Stimulated activated CD4-positive, alpha-beta T cell treated with anti-CD3 and anti-CD28 coated beads, TNF-alpha, amount 100 ng/mL, for 48 hours (primary cell): ENCODE measurements at places on chromosomes 2 and 18.
A peak's percentile ranks its signal among the peaks of the same experiment; 100 is the strongest.

DNA sequence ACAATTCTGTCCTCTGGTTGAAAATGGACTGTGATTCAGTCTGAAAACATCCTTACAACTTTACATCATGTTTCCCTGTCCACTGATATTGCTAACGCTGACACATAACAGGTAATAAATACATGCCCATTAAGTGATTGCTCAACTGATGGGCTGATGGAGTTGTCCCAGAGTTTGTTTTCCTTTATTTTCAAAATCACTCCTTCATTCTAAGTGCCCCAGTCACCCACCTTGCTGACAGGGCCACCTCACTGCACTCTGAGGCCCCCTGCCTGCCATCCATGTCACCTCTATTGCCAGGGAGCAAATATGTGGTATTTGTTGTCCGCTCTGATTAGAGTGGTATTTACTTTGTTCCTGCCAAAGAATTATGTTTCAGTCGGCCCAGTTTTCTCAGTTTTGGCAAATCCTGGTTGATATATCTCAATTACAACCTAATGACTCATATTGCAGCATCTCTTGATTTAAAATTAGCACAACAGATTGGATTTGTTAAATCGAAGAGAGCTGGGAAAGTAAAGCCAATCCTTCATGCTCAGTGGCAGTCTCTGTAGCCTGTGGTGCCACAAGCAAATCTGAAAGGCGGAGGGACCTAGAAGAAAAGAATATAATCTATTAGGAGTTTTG is 105.1 kb downstream of the RDH14 start:
- no peak for DNase-seq

DNA sequence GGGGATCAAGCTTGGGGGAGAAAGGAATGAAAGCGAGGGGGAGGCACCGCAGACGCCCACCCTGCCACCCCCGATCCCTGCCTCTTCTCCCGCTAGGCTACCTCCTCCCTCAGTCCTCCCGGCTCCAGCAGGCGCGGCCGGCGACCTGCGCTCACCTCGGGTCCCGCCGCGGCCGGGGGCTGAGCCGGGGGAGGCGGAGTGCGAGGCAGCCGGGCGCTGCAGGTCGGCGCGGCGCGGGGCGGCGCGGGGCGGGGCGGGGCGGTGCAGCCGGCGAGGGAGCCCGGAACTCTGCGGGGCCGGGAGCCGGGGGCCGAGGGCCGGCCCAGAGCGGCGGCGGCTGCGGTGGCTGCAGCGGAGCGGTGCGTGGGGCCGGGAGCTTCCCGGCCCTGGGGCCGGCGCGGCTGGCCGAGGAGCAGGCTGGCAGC is 477 bp downstream of the ACVR1 start:
- no peak for DNase-seq

DNA sequence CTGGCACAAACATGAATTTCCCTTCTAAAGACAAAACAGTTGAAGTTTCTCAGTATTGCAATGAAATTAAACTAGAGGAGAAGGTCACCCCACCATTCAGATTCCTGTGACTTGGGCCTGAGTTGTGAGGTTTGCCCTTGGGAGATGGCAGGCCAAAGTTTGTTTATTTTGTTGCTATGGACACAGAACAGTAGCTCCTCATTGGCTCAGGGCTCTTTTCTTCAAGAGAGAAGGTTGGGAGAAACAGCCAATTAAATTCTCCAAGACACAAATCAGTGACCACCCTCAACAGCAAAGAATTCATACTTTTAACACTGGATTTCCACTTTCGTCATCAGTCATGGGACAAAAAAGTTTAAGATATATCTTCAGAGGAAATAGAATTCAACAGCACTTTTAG is at the start of gene FLACC1:
Gene FLACC1 (minus strand): TSS at position 125 of the 400 bp plus-strand sequence. CDS start 5,941 bp downstream, outside the sequence.
- no peak for DNase-seq

DNA sequence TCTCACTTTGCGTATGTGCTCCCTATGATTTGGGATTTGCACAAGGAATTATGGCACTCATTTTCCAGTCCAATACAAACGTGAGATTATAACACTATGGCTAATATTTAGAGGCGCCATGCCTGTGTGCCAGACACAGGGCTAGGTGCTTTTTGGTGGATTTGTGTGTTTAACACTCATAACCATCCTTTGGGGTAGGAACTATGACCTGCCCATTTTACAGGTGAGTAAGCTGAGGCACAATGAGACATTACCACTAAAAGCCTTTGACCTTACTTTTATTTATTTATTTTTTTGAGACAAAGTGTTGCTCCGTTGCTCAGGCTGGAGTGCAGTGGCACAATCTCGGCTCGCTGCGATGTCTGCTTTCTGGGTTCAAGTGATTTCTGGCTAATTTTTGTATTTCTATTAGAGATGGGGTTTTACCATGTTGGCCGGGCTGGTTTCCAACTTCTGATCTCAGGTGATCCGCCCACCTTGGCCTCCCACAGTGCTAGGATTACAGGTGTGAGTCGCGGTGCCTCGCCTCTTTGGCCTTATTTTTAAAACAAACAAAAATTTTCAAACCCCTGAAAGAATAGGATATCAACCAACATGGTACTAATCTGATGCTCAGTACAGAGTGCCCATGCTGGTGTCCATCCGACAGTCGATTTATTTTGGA is 26.6 kb upstream of the GLI2 start:
- no peak for DNase-seq

DNA sequence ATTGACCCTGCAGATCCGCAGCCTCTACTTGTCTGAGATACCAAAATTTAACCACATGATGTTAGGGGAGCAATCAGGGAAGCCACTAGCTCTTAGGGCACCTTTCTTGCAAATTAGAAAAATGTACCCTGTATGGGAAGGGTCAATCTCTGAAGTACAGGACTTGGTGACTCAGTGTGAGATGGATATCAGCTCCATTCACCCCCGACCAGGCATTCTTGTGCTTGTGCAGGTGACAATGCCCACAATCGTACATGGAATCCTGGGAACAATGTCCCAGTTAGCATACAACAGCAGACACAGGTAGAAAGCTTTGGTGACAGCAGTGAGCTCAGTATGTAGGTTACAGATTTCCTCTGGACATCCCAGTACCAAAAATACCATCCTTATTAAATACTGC is 137.7 kb upstream of the ITGB6 start:
- no peak for DNase-seq

DNA sequence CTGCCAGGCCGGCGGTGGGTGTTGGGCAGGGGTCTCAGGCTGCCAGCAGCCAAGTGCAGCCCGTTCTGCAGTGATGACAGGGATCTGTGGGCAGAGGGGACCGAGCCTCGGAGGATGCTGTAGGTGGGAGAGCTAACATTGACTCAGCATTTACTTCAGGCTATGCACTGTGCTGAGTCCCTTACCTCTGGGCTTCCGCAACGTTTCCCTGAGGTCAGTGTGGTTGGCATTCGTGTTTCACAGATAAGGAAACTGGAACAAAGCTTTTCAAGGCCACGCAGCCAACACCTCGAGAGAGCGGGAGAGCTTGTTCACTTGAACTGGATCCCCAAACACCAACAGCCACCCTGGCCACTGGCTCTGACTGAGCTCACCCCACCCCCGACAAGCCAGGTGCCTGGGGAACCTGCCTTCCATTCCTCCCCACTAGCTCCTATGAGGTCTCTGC is 839 bp upstream of the GPR148 start:
- DNase-seq = peak; percentile 7

- no peak for DNase-seq
These were observed 32.3 kb upstream of the PMAIP1 start for GRCh38 chr18:59867337-59868104.

DNA sequence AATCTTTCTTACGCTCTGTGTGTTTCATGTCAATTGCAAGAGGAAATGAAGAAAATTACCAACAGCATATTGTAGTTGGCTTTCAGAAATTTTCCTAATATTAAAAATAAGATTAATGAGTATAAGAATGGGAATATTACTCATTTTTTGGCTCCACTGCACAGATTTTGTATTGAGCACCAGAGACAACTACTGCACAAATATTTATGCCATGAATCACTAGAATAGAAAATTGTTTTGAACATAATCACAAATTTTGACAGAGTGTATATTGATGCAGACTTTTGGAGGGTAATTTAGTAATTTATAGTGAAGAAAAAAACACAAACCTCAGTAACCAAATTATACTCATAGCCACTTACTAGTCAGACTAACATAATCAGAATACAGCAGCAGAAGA is 118.3 kb downstream of the DOK6 start:
- no peak for DNase-seq

DNA sequence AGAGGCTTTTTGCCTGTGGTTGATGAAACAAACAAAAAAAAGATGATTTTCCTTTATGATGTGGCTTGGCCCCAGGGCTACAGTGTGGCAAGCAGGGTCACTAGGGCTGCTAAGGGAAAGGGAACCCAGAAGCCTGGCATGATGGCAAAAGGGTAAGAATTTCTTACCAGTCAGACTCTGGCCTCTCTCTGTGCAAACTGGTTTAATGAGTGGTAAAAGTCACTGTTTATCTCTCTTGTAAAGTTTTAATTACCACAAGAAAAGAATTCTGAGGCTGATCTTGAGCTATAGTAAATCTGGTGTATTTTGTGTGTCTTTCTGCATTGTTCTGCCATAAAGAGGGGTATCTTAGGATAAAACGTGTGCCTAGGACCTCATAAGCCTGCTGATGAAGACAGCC is 275.4 kb downstream of the STK39 start:
- DNase-seq = no peak

DNA sequence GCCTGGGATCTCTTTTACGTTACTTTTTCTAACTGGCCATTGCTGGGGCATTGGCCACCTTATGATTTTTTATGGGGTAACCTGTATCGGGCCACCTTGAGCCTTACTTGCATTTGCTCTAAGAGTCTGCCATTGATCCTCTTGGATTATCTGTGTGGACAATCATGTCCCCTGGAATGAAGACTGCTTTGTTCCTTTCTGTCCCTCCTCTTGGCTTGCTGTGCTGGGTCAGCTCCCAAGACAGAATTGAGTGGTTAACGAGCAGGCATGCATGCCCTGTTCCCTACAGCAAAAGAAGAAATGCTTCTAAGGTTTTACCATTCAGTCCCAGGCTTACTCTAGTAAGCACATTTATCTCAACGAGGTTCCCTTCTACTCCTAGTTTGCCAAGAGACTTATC is 46.3 kb downstream of the MAL start:
- no peak for DNase-seq

DNA sequence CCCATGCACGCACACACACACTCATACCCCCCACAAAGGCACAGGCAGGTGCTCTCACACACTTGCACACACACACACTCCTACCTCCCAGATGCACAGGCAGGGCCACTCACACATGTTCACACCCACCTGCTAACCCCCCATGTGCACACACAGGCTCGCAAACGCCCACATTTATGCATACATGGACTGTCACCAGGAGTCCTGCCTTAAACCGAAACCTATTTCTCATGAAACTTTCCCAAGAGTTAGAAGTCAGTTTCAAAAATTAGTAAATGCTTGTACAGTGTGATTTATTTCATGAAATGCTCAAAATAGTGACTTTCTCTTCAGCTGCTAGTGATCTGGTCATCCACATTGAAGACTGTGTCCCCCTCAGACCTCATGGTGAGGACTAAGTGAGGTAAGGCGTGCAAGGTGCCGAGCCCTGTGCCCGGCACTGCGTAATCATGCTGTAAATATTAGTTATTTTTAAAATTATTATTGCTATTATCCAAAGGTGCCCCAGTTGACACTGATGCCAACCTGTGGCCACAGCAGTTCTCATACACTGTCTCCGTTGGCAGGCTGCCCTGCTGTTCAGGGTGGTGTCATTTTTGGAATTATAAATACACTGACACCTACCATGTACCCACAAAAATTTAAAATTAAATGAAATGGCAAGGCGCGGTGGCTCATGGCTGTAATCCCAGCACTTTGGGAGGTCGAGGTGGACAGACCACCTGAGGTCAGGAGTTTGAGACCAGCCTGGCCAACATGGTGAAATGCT is 12.4 kb downstream of the CNNM4 start:
- DNase-seq = no peak

DNA sequence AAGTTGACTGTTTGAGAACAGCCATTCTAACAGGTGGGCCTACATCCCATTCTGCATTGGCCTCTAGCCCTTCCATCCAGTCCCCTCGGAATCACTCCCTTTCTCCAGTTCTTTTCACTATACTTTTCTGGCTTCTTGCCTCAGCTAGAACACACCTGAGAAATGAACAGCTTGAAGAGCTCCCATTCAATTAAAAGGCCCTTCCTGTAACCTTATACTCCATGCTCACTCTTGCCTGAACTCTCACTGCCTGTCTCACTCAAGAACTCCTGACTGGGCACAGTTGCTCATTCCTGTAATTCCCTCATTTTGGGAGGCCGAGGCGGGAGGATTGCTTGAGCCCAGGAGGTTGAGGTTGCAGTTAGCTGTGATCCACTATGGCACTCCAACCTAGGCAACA is 23.6 kb downstream of the CHRNA1 start:
- no peak for DNase-seq

GRCh38 chr2:162072976-162073887 is 783 bp downstream of the DPP4 start:
- no peak for DNase-seq

- no peak for DNase-seq
These were observed 127.5 kb downstream of the NCK2 start for GRCh38 chr2:105872142-105872728.

DNA sequence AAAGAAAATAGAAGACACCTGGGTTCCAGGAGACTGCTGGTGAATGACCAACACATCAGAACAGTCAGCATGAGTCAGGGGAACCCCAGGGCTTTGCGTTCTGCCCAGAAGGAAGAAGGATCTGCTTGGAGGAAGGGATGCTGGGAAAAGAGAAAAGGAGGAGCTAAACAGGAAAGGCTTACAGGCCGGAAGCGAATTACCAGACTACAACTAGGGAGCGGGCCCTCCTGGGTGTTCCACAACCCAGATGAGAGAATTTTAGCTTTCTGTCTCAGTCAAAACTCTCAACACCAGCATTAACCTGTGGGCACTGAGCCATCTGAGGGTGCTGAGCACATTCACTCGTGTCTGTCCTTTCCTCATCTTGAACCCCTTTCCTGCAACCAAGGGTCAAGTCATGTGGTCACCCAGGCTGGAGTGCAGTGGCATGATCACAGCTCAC is 19.2 kb downstream of the CDC42EP3 start:
- DNase-seq = no peak

- no peak for DNase-seq
These were observed 136.7 kb downstream of the NFATC1 start for GRCh38 chr18:79532313-79533007.

GRCh38 chr2:165469417-165469816 is at the start of gene CSRNP3:
Gene CSRNP3 (plus strand): TSS chr2:165469698. CDS start chr2:165595066, 125,368 bp downstream.
- DNase-seq = no peak

- no peak for DNase-seq
These were observed 18.0 kb downstream of the RAPGEF4 start for GRCh38 chr2:172753610-172754009.

DNA sequence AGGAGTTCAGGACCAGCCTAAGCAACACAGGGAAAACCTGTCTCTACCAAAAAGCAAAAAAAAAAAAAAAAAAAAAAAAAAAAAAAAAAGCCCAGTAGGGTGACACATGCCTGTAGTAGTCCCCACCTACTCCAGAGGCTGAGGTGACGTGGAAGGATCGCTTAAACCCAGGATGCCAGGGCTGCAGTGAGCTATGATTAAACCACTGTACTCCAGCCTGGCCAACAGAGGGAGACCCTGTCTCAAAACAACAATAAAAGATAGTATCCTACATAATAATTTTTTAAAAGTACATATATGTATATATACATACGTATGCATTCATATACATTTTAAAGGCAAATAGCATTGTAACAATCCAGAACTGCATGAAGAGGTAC is 51.7 kb downstream of the SOS1 start:
- no peak for DNase-seq

- DNase-seq = no peak
These were observed 244.1 kb downstream of the AGPS start for GRCh38 chr2:177636672-177637071.
